ENCODE measurements at places on chromosomes 13 and 19.
A peak's percentile ranks its signal among the peaks of the same experiment; 100 is the strongest.

DNA sequence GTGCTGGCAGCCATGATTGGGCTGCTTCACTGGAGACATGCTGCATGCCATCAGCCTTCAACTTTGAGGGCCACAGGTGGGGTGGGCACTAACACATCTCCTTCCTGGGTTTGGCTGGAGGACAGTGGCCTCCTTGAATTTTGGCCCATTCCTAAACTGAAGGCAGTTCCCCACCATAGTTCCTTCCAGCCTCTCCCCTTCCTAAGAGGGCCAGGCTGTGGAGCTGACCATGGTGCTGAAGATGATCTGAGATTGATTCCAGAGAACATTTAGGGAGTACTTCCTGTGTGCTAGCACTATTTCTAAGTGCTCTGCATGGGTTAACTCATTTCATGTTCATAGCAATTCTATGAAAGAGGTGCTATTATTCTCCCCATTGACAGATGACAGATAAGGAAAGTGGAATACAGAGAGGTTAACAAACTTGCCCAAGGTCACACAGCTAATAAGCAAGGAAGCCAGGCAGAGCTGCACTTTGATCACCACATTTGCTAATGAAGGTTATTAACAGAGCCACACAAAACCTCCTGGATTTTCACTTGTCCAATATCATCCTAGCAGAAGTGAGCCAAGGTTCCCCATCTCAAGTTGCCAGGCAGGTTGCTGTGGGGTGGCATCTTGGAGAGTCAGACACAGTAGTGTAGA lies 175.3 kb downstream of the ZIC5 start:
- DNase-seq = no peak

DNA sequence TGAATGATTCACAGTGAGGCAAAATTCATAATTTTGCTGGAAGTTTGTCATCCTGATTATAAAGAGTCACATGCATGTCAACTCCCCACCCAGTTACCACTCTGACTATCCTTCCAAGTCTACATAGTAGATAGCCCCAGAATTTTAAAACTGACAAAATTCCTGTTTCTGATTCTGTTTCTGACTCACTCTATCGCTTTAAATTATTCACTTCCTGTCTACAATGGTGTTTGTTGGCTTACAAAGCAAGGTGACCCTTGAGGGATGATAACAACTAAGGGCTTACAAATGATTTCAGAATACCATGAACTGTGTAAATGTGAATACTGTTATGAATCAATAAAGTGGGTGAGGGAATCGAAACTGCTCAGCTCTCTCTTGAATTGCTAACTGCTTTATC lies 98.7 kb upstream of the KL start:
- no peak for DNase-seq

DNA sequence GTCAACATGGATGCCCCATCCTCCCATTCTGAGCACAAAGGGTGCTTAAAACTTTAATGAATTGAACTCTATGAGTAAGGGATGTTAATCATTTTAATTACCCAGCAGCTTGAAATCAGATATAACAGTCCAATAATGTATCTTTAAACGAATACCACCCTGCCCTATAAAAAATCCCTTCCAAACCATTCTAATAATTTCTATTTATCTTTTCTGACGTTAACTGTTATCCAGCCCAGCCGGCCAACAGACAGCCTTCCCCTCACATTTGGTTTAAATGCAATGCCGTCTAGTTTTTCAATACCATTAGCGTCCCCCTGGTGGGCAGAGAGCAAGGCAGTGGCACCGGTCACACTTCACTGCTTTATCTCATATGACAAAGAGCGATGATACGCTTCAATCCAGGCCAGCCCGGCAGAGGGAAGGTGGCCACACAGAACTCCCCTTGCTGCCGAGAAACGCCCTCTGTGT lies 402.2 kb upstream of the ZNF507 start:
- no peak for DNase-seq

- DNase-seq = no peak
Observed at GRCh38 chr13:49042476-49042875, 66.8 kb downstream of the FNDC3A start.

DNA sequence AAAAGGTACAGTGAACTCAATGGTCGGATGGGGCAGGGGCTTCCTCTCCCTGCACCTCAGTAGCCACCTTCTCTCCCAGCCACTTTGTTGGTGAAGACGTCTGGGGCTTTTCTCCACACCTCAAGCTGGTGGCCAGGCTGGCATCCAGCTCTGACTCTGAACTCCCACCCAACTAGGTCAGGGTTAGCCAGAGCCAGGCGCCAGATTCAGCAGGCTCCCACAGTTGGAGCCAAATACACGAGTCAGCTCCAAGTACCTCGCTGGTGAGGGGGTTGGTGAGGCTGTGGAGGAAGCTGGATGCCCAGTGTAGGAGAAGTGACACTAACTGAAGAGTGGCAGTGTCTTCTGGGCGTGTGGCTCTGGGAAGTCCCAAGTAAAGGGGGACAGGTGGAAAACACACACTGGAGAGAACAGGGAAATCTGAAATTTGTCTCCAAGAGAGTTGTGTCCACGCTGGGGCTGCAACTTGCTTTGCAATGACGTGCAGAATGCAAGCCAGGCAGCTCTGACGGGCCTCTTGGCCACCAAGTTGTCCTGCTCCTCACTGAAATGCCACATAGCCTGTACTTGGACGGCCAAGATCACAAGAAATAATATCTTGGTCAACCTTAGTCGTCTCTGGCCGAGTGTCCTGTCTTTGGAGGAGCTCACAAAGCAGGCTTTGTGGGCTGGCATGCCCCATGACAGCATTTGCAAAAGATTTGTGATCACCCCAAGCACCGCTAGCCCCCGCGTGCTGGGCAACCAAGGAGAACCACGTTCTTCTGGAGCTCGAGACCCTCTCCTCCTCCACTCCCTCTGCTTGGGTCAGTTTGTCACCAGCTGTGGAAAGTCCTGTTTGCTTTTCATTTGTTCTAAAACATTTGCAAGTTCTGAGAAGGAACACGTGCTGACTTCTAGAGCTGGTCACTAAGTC lies 18.1 kb downstream of the SLC7A1 start:
- DNase-seq = no peak

- DNase-seq = no peak
Observed at GRCh38 chr19:51493776-51494175, 7.8 kb downstream of the SIGLEC12 start.

- no peak for DNase-seq
Observed at GRCh38 chr19:13366529-13367143, 139.6 kb downstream of the CACNA1A start.

DNA sequence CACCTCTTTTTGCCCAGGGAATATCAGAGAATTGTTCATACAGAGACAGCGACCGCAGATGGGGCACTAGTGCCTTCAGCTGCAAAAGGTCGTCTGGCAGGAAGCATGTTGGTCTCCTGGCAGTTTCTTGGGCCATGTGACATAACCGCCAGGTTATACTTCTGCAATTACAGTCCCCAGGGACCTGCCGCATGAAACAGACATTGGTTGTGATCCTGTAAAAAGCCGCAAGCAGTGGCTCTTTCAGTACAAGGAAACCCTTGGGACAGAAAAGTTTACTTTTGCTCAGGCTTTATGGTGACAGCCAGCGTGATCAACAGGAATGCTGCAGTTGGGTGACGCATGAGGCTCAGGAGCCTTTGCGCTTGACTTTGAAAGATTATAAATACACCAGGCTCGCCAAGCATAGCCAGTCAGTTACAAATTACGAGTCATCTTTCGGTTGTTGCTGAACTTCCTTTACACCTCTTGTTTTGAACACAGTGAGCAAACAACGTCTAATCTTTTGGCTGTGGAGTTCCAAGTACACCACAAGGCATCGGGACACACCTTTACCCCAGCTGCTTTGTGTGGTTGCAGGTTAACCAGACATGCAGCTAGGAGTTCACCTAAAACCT lies 50.5 kb upstream of the UBE2L5 start:
- DNase-seq = peak; percentile 63

DNA sequence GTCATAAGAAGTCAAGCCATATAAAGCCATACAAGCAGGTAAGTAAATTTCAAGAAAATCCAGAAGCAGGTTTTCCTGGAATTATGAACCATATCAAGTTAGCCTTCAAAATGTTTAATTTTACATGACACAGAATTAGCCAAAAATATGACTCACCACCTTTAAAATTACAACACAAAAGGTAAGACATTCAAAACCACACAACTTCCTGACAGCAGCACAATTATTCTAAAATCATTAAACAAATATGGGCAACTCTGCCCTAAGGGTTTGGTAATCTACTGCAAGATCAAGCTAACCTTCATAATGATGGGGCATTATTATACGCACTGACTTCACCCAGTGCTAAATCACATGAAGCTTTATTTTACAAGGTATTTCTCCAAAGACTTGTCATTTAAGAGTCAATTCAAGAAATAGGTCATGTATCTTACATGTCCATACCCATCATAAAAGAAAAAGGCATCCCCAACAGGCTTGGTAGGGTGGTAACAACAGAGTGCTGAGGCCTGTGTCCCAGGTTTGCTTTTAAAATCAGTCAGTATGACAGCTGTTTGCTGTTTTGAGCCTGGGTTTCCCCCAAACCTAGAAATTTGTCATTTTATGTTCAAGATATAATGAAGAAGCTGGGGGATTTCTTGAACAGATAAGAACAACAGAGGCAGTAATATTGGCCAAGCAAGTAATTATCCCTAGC lies 15.2 kb downstream of the RCBTB1 start:
- DNase-seq = no peak

- DNase-seq = no peak
Observed at GRCh38 chr19:40279120-40279551, 6.0 kb downstream of the AKT2 start.

GRCh38 chr19:41577144-41577830 lies 1.3 kb downstream of the CEACAM21 start:
- no peak for DNase-seq

GRCh38 chr19:19966862-19967261 lies 66.1 kb downstream of the ZNF93 start:
- no peak for DNase-seq

- no peak for DNase-seq
Observed at GRCh38 chr19:34972163-34972705, 8.2 kb upstream of the ZNF792 start.

DNA sequence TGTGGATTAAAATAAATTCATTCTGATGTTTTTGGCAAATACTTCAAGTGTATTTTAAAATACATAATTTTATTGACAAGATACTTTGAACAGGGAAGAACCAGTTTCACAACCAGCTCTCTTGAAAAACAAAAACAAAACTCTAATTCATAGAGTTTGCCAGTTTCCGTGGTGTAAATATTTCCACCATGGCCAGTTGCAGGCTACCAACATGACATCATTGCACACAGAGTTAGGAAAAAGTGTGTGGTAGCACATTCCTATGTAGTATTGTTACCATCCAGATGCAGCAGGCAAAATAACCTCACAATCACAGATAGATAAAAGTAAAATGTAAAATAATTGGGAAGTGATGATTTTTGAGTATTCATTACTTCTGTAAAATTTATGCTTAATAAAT lies 7.7 kb upstream of the RNF113B start:
- no peak for DNase-seq

DNA sequence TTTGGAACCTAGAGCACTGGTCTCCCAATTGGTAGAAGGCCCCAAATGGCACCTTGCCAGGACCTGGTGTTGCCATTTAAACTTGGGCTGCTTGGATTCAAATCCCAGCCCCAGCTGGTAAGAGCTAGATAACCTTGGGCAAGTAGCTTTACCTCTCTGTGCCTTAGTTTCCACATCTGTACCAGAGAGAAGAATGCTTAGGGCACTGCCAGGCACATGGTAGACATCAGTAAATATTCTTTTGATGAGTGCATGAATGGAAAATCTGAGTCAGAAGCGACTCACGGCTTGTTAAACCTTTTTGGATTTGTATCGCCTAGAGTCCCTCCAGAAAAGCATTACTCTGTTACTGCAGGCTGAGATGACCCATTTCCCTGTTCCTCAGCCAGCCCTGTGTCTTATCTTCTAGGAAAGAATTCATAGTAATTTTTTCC lies 90.9 kb downstream of the SIPA1L3 start:
- DNase-seq = no peak

- peak; percentile 67 for DNase-seq
Observed at GRCh38 chr19:49567861-49568441, 12.4 kb downstream of the NOSIP start.

DNA sequence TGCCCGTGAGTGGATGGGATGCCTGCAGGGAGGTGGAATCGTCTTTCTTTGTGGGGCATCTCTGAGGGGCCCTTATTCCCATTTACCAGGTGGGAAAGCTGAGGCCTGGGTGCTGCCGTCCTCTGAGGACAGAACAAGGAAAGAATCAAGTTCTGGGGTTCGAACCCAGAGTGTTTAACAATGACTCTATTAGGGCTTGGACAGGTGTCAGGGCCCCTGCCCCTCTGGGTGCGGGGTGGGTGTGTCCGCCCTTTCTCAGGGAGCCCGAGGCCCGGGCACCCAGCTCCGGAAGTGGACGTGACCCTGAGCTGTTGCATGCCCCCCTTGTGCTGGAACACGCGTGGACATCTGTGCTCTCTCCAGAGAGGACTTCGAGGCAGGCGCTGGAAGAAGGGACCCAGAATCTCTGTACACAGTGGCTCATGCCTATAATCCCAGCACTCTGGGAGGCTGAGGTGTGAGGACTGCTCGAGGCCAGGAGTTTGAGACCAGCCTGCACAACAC lies 10.8 kb downstream of the NDUFA11 start:
- no peak for DNase-seq

DNA sequence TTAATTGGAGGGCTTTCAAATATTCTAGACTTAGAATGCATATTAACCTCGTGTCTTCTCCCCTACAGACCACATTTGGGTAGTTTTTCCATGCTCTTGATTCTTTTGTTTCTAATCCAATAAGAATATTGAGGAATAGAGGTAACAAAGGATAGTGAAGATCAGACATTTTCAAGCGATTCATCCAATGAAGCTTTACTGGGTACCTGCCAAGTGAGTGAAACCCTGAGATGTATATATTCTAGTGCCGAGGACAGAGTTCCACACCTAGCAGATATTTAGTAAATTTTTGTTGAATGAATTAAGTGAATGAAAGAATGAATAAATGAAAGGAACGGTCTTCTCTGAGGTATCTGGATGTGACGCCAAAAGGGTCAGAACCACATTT lies 442 bp upstream of the RFC3 start:
- DNase-seq = no peak

DNA sequence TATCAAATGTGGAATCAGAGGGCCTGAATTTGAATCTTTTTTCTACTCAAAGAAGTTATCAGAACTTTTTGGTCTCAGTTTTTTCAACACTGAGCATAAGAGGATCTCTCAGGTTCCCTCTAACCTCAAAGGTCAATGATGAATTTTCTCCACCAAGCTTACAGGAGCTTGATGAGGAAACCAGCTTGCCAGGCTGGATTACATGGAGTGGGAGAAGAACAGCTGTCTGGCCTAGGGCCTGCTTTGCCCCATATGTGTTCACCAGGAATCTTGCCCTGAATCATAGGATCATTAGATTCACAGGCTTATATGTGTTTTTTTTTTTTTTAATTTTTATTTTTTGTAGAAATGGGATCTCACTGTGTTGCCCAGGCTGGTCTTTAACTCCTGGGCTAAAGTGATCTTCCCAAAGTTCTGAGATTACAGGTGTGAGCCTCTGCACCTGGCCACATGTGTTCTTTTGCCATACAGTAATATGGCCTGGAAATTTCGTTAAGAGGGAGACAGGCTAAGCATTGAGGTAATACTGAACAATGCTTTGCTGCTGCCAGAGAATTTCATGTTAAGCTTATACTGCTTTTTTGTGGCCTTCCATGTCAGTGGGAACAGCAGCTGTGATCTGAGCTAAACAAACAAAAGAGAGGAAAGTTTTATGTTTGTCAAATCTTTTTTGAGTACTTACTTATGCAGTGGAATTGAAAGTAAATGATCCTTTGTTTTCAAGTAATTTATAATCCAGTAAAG lies 110.6 kb downstream of the DNAJC3 start:
- DNase-seq = no peak

Measured in T follicular helper cell (primary cell).